ENCODE measurements at places on chromosomes 2 and 18.
A peak's percentile ranks its signal among the peaks of the same experiment; 100 is the strongest.

GRCh38 chr2:144277622-144278354 lies 242.1 kb downstream of the ZEB2 start:
- no peak for DNase-seq

- no peak for DNase-seq
Observed at GRCh38 chr2:64524604-64525316, 632 bp downstream of the AFTPH start.

GRCh38 chr18:70046207-70046606 lies 98.5 kb upstream of the CD226 start:
- no peak for DNase-seq

- DNase-seq = no peak
Observed at GRCh38 chr2:18552351-18553077, 7.9 kb downstream of the RDH14 start.

DNA sequence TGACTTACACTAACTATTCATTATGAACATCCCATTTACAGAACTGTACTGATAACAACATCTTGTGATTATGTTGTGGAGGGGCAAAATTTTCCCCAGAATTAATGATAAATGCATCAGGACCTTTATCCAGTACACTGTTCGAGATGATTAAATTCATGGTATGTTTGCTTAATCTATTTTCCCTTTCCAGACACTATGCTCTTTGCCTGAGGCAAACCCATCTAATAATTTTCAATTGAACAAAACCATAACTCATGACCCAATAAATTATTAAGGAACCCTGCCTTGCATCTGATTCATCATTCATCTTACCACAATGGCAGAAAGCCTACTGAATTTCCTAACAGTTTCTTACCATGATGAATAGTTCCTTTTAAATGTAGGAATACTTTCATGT lies 385.0 kb downstream of the DSEL start:
- no peak for DNase-seq

DNA sequence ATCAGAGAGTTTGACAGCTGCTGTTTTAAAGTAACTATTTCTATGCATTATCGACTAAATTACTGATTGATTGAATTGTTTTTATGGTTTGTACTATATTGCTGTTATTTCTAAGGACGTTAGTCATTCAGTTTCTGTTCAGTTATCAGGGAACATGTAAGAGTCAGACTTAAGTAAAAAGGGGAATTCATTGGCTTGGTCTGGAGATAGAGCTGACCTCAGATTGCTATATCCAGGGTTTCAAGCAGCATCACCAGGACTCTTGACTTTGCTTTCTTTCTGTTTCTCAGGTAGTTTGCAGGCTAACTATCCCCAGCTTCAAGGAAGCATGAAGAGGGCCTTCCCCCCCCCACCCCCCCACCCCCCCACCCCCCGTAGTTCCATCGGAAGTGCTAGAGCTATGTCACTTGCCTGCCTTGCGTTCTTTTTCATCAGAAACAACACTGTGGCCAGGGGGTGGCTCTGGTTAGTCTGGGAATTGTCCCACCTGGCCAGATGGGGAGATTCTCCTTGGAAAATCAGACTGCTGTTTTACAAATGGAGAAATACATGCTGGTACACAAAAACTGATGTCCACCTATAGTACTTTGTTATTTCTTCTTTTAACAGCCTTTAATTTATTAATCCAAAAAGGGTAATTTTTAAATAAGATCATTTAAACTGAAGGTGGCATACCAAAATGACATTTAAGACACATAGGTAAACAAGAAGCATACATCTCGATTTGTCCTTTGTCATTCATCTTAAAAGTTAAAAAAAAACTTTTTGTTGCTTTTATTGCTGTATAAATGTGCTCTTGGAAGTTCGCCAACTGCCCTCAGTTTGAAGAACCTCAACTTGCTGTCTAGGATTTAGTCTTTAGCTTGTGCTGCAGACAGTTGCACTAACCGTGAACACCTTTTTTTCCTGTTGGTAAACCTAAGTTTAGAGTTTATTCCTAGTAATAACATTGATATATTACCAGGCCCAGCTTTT lies 9.4 kb downstream of the SMAD4 start:
- DNase-seq = no peak

- DNase-seq = peak; percentile 65
Observed at GRCh38 chr18:37160038-37160820, 331.3 kb downstream of the KIAA1328 start.

DNA sequence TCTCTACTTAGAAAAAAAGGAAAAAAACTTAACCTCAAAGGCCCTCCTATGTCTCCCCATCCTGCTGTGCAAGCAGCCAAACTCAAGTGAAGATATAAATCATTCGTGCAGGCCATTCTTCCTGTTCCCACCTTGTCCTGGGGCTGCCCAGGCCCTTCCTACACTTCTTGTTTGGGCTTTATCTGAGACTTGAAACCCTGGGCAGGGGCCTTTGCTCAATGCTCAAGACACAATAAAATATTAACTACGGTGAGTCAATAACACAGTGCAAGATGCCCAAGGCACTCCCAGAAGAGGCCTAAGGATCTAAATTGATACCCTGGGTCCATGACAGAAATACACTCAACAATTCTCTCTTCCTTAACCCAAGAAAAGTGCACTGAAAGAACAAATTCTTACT lies 67.6 kb downstream of the TBC1D8 start:
- peak; percentile 33 for DNase-seq

- no peak for DNase-seq
Observed at GRCh38 chr2:233597522-233597921, 19.9 kb upstream of the UGT1A8 start.

DNA sequence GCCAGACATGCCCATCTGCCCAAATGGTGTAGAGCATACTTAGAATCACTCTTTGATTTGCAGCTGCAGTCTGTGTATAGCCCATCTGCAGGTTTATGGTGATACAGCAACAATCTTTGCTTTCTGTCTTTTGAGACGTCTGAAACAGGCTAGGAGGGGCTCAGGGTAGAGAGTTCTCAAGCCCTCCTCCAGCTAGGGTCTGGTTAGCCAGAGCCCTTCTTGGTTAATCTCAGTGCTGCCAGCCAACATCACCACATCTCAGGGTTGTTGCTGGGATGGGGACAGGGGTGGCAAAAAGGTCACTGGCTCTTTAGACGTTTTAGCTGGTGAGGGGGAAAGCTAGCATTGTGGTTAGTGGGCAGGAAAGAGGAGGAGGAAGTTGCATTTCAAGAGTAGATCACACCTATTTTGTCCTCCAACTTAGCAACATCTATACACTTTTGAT lies 136.6 kb upstream of the ACAA2 start:
- no peak for DNase-seq

DNA sequence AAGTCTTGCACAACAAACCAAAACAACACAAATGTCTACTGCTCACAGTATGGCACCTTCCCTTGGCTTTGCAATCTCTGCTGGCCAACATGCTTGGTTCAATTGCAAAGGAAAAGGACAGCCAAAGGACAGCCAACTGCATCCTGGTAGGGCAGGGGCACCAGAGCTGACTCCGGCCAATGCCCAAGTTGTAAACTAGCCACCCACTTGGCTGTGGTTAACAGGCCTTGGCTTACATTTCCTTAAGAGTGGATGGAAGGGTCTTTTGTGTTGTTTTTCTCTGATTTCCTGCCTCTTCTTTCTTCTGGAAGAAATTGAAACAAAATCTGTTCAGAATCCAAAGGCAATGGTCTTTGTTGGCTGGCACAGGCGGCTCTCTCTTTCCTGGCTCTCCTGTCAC lies 119.1 kb upstream of the TRIB2 start:
- DNase-seq = no peak

DNA sequence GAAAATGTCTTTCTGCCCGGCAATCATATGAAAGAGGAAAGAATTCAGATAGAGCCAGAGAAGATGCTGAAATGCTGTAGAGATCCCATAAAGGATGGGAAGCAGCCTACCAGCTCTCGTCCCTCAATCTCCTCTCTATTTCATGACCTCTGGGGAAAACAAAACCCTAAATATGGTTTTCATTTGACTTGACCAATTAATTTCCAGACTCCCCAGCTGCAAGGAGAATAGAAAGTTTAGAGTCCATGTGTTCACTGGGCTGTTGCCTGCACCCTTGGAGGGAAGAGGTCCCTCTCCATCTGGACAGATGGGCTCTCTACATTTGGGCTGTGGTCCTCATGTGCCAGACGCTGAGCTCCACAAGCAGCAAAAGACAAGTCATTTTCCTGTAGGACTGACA lies 40.6 kb downstream of the CAPN13 start:
- no peak for DNase-seq

DNA sequence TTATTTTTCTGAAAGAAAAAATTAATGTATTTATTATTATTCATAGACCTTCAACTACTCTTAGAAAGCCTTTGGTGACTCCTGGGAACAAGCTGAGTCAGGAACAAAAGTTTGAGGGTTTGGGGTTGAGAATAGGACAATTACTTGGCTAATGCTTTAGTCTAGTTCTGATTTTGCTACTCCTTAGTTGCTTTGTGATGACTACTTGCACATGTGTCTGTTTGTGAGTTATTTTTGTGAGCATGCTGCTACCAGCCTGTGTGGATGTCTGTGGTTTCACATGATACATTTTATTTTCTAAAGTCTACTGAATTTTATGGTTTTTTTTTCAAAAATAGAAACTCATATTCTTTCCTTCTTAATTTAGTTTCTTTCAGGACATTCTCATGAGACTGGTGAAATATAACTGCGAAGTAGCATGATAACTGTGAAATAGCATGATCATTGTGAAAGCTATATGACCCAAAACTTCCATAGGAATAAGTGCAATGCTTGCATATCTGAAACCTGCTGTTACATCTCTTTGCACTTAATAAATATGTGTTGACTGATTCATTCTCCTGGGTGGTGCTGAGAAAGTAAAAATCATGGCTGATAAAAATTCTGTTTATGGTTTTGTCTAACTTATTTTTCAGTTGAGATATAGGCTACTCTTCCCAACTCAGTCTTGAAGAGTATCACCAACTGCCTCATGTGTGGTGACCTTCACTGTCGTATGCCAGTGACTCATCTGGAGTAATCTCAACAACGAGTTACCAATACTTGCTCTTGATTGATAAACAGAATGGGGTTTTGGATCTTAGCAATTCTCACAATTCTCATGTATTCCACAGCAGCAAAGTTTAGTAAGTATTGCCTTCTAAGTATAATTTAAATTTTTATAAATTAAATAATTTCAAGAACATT lies 17.9 kb upstream of the IL18R1 start:
- no peak for DNase-seq

DNA sequence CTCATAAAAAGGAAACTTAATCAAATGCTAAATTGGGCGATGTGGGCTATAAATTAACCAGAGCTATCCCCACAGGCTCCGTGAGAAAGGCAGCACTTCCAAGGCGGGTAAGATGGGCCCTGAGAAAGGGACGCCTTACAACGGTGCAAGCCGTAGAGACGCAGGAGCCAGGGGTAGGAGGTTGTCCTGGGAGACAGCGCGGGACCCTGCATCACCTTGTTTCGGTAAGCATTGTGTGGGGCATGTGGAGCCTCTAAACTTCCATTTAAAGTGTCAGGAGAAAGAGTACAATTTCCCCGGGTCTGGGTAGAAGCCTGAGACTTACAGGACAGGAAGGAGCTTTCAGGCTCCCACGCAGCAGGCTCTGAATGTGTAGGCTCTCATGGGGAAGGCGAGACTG lies 1.2 kb upstream of the PER2 start:
- DNase-seq = no peak

- no peak for DNase-seq
Observed at GRCh38 chr18:79433431-79433830, 37.7 kb downstream of the NFATC1 start.

GRCh38 chr2:48391616-48392015 lies 138.3 kb upstream of the STON1 start:
- DNase-seq = no peak

DNA sequence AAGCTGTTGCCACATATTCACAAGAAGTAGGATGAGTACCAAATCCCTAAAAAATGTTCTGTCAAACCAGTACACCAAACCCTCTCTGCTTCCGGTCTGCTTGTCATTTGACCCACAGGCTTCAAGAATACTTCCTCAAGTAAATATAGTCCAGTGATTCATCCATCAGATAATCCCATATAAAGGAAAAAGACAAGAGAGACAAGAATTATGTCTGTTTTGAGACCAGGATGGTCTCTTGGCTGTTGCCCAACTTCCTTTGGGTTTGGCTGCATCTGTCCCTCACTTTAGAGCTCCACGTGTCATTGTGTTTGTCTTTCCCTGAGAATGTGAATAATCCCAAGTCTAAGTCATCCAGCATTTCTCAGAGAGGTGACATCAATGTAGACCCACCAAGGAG lies 91.5 kb upstream of the NRP2 start:
- DNase-seq = no peak

DNA sequence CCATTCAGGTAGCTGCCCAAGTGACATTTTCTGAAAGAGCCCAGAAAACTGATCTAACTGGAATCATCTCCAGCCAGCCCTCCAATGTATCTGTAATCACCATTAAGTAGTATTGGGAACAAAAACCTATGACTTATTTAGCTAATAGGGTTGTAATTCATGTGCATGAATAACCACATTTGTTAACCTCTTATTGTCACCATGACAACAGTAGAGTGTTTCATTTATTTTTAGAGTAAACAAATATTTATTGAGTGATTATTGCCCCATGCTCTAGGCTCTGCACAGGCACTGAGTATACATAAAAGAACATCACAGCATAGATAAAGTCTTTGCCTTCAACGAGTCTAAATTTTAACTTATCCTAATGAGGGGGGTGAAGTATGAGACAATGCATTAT lies 265.4 kb upstream of the UBE2E3 start:
- DNase-seq = no peak

- DNase-seq = peak; percentile 50
Observed at GRCh38 chr18:31648966-31649429, 35.4 kb downstream of the B4GALT6 start.

GRCh38 chr2:191869178-191869577 lies 22.3 kb upstream of the CAVIN2 start:
- peak; percentile 78 for DNase-seq

DNA sequence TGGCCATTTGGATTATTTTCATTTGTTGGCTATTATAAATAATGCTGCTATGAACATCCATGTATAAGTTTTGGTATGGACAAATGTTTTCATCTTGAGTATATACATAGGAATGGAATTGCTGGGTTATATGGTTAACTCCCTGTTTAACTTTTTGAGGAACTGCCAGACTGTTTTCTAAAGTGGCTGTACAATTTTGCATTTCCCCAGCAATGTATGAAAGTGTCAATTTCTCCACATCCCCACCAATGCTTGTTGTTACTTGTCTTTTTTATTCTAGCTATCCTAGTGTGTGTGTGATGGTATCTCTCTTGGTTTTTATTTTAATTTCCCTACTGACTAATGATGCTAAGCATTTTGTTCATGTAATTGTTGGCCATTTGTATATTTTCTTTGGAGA lies 90.6 kb upstream of the CYP26B1 start:
- DNase-seq = no peak

- no peak for DNase-seq
Observed at GRCh38 chr18:36250827-36251226, 46.7 kb upstream of the FHOD3 start.
